Naive B cell (primary cell): ENCODE measurements at places on chromosomes 2 and 18. TPM values are rescaled to one million over a fixed set of nuclear protein-coding genes. Genes with fewer than 3 reads are reported as not detected.

DNA sequence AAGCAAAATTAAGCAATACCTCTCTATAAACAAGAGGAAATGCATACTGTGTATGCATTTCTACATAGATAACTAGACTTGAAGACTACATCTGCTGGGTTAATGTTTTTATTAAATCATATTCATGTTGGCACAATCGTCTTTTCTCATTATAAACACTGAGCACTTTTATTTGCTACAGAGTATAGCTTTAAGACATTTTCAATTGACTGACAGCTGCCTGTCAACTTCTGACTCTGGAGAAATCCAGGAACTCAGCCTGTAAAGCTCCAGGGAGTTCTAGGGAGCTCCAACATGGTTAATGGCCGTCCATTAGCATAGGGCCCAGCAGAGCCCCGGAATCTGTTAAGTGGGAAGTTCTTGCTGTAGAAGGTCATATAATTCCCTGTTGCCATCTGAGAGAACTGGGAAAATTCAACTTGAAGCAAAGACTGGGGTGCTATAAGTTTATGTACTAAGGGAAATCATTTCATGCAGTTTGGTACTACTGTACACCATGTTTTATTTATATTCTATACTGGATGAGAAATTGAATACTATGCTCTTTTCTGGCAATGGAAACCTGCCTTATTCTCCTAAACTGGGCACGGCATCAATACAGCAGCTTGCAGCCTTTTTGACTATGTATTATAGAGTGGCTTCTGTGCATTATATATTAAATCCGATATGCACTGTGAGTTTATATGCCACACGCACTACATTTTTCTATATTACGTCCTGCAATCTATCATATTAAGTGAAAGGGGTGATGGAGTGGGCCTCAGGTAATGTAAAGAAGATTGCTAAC is 243.5 kb upstream of the ZNF521 start:
- no peak for DNase-seq

Gene ADI1
- 37.5 TPM for polyA plus RNA-seq

- DNase-seq = no peak
Measured at GRCh38 chr2:127592761-127593227, 53.2 kb upstream of the GPR17 start.

Gene TEX44
- polyA plus RNA-seq = not detected

- no peak for DNase-seq
Measured at GRCh38 chr18:58106289-58107070, 62.5 kb downstream of the NEDD4L start.

GRCh38 chr2:168612719-168613118 is 156.6 kb downstream of the CERS6 start:
- DNase-seq = no peak

GRCh38 chr18:44680273-44681075 is at the start of gene SETBP1:
Gene SETBP1 (plus strand): TSS chr18:44680888. CDS start chr18:44701347, 20,459 bp downstream.
- peak; percentile 60 for DNase-seq

- no peak for DNase-seq
Measured at GRCh38 chr2:84641021-84641420, 124.7 kb downstream of the DNAH6 start.

GRCh38 chr2:215681799-215682596 is 246.1 kb upstream of the FN1 start:
- DNase-seq = no peak

Gene SKOR2
- not detected for polyA plus RNA-seq

GRCh38 chr2:141767051-141767450 is 363.8 kb downstream of the LRP1B start:
- DNase-seq = no peak
